ENCODE measurements at places on chromosomes 7 and 10.

GRCh38 chr10:22805304-22805703 lies 90.9 kb upstream of the PIP4K2A start:
- DNase-seq = peak; percentile 58
- peaks cover 12% of the 10 kb centered on the region for H3K4me1 ChIP-seq
- no peaks in the 10 kb centered on the region for H3K27me3 ChIP-seq
- no peak overlapping the region for H3K27ac ChIP-seq
- H3K36me3 ChIP-seq = no peaks in the 10 kb centered on the region

DNA sequence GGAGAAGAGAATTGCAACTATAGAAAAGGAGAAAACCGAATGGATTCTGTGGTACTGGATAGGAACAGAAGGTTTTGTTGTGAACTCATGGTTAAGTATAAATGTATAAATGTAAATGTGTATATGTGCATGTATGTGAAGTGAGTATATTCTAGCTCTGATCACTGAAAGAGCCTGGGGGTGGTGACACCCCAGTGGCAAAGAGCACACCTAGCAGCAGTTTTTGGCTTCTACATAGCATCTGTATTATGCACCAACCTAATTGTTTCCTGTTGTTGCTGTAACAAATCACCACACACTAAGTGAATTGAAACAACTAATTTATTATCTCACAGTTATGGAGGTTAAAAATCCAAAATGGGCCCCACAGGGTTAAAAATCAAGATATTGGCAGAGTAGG lies 455.4 kb downstream of the RPS24 start:
- H3K4me1 ChIP-seq = no peaks in the 10 kb centered on the region
- H3K27me3 ChIP-seq = no peaks in the 10 kb centered on the region
- DNase-seq = no peak
- no peak overlapping the region for H3K4me3 ChIP-seq
- H3K27ac ChIP-seq = no peak overlapping the region

GRCh38 chr10:101354328-101355071 lies 535 bp downstream of the BTRC start:
- peaks cover 4% of the 10 kb centered on the region for H3K27me3 ChIP-seq
- peaks cover 3% of the 10 kb centered on the region for H3K4me1 ChIP-seq
- peak; percentile 47 for DNase-seq
- H3K4me3 ChIP-seq = peak overlapping the region; percentile 59
- no peaks in the 10 kb centered on the region for H3K36me3 ChIP-seq
- H3K27ac ChIP-seq = peak overlapping the region; percentile 56

GRCh38 chr10:127976286-127976685 lies 69.4 kb downstream of the PTPRE start:
- H3K4me1 ChIP-seq = peaks cover 3% of the 10 kb centered on the region
- H3K4me3 ChIP-seq = no peak overlapping the region
- H3K27ac ChIP-seq = no peak overlapping the region
- DNase-seq = no peak
- H3K36me3 ChIP-seq = no peaks in the 10 kb centered on the region
- no peaks in the 10 kb centered on the region for H3K27me3 ChIP-seq

GRCh38 chr7:24129597-24129996 lies 154.4 kb upstream of the NPY start:
- H3K36me3 ChIP-seq = no peaks in the 10 kb centered on the region
- no peak overlapping the region for H3K4me3 ChIP-seq
- no peak overlapping the region for H3K27ac ChIP-seq
- H3K4me1 ChIP-seq = no peaks in the 10 kb centered on the region
- no peaks in the 10 kb centered on the region for H3K27me3 ChIP-seq

DNA sequence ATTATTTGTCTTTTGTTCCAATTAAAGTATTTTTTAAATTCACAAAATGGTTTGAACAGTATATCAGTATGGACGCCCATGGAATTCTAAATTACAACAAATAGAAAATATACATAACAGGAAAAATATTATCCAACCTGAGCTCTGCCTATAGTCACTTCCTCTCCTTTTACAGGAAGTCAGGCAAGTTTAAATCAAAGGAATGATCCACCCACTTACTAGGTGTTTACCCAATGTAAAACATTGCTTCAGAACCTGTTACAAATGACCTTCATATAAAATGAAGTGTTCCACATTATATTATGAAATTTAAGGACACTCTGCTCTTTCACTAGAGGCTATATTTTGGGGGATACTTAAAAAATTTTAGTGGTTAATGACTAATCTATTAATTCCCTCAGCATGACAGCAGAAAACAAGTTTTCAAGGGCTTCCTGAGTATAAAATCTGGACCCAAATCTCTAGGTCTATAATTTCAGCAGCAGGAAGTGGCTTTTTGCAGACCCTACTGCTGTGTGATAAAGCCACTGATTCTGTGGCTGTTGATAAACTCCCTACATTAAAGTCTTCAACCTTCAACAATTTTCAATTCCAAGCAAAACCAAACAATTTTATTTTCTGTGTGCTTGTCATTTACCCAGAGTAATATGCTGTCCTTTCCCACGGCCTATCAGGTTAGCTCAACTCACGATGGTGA lies 722.6 kb downstream of the GATA3 start:
- no peaks in the 10 kb centered on the region for H3K4me1 ChIP-seq
- H3K27me3 ChIP-seq = no peaks in the 10 kb centered on the region
- H3K36me3 ChIP-seq = no peaks in the 10 kb centered on the region
- no peak for DNase-seq
- no peak overlapping the region for H3K4me3 ChIP-seq

DNA sequence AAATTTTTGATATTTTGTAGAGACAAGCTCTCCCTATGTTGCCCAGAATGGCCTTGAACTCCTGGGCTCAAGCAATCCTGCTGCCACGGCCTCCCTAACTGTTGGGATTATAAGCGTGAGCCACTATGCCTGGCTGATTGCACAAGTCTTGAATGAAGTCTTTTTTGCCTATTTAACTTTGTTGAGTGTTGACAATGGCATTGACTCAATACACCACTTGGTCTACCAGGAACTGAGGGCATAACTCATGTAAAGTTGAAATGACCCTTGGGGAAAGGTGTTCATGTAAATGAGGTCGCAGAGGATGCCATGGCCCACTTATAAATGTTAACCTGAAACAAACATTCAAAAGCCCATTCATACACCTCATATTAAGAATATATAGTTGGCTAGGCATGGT lies 7.4 kb upstream of the UCMA start:
- H3K4me1 ChIP-seq = no peaks in the 10 kb centered on the region
- no peak overlapping the region for H3K4me3 ChIP-seq
- peaks cover 6% of the 10 kb centered on the region for H3K27me3 ChIP-seq
- H3K27ac ChIP-seq = no peak overlapping the region

DNA sequence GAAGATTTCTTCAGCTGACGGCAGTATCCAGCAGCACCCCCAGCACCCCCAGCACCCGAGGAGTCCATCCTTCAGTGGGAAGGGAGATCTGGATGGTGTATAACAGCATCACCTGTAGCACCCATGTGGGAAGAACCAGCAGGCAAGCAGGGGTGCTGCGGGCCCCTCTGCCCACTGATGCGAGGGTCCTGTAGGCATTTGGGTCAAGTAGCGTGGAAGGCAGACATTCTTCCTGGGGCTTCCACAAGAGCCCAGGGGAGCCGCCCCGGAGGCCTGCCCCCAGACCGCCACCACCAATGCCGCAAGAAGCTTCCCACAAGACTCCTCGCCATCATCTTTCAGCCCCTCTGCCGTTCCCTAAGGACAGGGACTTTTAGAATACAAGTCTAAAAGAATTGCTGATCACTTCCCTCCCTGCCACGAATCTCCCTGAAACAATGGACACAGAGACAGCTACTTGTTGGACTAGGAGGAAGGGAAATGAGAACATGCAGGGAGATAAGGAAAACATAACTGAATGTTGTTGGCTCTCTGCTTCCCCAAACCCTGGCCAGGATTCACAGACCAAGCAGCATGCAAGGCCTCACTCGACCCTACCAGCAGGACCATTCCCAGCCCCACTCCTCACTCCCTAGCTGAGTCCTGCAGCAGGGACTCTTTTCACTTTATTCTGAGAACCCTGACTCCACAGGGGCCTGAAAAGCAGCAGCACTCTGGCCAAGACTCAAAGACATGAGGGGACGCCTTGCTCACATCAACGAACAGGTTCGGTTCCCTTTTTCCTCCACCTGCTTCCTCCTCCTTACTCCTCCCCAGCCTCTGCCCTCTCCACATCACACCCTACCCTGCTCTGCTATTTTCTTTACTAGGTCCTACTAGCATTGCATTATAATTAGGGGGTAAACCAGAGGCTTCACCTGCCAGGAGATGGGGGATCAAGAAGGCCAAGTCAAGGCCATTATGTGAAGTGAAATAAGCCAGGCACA lies 164.5 kb downstream of the HERPUD2 start:
- no peaks in the 10 kb centered on the region for H3K4me1 ChIP-seq
- no peak overlapping the region for H3K27ac ChIP-seq
- no peaks in the 10 kb centered on the region for H3K36me3 ChIP-seq
- H3K4me3 ChIP-seq = no peak overlapping the region
- DNase-seq = no peak
- H3K27me3 ChIP-seq = peaks cover 23% of the 10 kb centered on the region

DNA sequence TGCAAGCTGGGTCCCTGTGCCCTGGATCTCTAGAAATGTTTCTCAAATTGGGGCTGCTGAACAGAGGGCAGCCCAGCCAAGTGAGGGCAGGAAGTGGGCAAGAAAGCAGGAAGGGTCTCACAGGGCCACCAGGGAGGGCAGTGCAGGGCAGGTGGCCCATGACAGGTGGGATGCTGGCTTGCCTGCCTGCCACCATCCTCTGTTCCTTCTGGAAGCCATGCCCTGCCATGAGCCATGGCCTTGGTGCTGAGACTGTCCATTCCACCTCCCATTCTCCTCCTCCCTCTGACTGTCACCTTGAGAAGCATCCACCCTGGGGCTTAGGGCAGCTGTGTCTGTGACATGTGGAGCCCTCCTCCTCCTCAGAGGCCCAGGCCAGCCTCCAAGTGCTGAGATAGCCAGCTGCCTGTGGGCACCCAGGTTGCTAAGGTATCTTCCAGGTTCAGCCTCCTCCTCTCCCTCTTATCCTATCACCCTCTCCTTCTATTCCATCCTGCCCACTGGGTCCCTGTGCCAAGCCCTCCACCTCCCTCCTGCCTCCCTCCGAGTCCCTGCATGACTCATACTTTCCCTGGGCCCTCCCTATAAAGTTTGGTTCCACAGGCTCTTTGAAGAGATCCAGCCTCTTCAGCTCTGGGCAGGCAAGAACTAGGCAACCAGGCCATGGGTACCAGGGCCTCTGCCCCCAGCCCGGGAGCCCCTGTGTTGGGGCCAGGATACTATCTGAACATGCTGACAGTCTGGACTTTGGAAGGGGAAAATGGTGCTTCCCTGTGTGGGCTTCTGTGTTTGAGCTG lies 1.3 kb downstream of the VSIR start:
- peak overlapping the region; percentile 7 for H3K27ac ChIP-seq
- 0 out of 2 replicates have a peak, but pooled peaks cover 2% of the 10 kb centered on the region for H3K27me3 ChIP-seq
- H3K36me3 ChIP-seq = no peaks in the 10 kb centered on the region
- H3K4me3 ChIP-seq = no peak overlapping the region
- DNase-seq = peak; percentile 66

GRCh38 chr7:157377436-157378124 lies 40.8 kb downstream of the DNAJB6 start:
- peaks cover 4% of the 10 kb centered on the region for H3K4me1 ChIP-seq
- H3K4me3 ChIP-seq = no peak overlapping the region
- H3K36me3 ChIP-seq = peaks cover 35% of the 10 kb centered on the region

DNA sequence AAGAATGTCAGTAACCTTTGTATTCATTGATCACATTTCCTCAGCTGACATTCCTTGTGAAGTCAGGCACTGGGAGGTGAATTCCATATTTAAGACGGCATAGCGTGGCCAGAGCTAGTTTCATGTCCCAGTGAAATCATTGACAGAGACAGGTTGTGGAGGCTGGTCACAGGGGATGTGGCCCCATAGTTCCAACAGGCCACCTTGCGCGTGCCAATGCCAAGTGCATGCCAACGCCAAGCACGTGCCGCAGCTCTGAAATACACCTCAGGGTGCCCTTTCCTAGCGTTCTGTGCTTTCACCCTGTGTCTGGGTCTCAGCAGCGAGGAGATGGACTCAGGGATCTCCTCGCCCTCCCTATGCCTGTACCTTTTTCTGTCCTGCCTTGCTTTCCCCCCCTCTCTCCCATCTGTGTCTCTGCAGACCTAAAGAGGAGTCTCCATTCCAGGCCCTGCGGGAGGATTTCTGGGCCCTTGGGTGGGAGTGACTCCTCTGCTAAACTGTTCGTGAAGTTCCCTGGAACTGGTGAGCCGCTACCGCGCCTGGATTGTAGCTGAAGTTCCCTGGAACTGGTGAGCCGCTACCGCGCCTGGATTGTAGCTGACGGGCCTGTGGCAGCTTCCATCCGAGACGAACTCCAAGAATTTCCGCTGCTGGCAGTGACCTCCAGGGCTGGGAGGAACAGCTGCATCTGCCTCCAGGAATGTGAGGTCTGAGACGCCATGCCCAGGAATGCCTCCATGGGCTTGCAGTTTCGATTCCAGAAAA lies 19.7 kb downstream of the AQP1 start:
- no peaks in the 10 kb centered on the region for H3K36me3 ChIP-seq
- H3K4me3 ChIP-seq = no peak overlapping the region
- H3K27ac ChIP-seq = no peak overlapping the region
